SJSA1 (cell line): ENCODE measurements at places on chromosomes 3 and 15. TPM values are rescaled to one million over a fixed set of nuclear protein-coding genes. Genes with fewer than 3 reads are reported as not detected.

PTX3 gene
- 8.1 and 10.5 TPM in 2 replicates for total RNA-seq

DNA sequence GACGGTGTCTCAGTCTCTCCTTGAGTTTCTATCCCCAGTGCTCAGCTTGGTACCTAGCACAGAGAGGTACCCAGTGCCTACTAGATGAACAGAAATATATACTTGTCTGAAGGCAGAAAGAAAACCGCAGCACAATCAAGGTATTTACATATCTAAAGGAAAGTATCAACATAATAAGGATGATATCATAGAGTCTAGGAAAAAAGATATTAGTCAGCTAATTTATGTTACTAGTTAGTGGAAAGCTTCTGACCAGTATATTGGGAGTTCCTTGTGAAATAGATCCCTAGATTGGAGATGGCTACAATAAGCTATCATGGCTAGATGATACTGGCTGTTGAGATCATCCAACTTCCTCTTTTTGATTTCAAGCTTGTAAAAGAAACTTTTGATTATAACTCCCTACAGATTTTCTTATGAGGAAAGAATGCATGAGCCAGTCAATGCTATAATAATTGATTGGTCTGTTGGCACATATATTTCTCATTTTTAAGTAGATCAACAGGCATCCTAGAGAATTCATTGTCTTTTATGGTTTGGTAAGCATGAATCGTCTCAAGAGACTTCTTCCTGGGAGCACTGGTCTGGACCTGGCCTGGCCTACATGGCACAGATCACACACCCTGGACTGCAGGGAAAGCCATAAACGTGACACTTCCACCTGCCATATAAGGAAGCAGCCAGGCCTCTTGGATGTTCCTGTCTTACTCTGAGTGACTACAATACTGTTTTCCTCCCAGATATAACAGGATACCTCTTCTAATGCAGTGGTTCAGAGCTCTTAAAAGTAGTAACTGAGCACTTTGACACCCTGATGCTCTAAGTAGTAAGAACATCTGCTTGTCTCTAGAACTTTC lies 60.7 kb downstream of the IMPG2 start:
- no peaks in the 10 kb centered on the region for H3K36me3 ChIP-seq
- no peak for DNase-seq
- no peak overlapping the region for H3K4me3 ChIP-seq
- H3K27me3 ChIP-seq = no peaks in the 10 kb centered on the region
- no peaks in the 10 kb centered on the region for H3K4me1 ChIP-seq
- H3K27ac ChIP-seq = no peak overlapping the region

GRCh38 chr3:172317481-172317880 lies 130.8 kb downstream of the GHSR start:
- peaks cover 52% of the 10 kb centered on the region for H3K4me1 ChIP-seq
- no peaks in the 10 kb centered on the region for H3K27me3 ChIP-seq
- H3K4me3 ChIP-seq = no peak overlapping the region
- peaks cover 71% of the 10 kb centered on the region for H3K36me3 ChIP-seq

- H3K4me3 ChIP-seq = no peak overlapping the region
- no peaks in the 10 kb centered on the region for H3K27me3 ChIP-seq
- H3K27ac ChIP-seq = no peak overlapping the region
- H3K36me3 ChIP-seq = no peaks in the 10 kb centered on the region
These were observed 464.9 kb downstream of the MFSD1 start for GRCh38 chr3:159266779-159267178.

UPK1B gene
- total RNA-seq = 0.18 TPM in 1 of 2 replicates, not detected in the other

RPL39L gene
- 29.4 and 55.7 TPM in 2 replicates for total RNA-seq

GRCh38 chr15:33096134-33096533 lies 98.4 kb downstream of the FMN1 start:
- no peak overlapping the region for H3K4me3 ChIP-seq
- H3K4me1 ChIP-seq = peaks cover 34% of the 10 kb centered on the region
- no peaks in the 10 kb centered on the region for H3K36me3 ChIP-seq
- no peak overlapping the region for H3K27ac ChIP-seq

DNA sequence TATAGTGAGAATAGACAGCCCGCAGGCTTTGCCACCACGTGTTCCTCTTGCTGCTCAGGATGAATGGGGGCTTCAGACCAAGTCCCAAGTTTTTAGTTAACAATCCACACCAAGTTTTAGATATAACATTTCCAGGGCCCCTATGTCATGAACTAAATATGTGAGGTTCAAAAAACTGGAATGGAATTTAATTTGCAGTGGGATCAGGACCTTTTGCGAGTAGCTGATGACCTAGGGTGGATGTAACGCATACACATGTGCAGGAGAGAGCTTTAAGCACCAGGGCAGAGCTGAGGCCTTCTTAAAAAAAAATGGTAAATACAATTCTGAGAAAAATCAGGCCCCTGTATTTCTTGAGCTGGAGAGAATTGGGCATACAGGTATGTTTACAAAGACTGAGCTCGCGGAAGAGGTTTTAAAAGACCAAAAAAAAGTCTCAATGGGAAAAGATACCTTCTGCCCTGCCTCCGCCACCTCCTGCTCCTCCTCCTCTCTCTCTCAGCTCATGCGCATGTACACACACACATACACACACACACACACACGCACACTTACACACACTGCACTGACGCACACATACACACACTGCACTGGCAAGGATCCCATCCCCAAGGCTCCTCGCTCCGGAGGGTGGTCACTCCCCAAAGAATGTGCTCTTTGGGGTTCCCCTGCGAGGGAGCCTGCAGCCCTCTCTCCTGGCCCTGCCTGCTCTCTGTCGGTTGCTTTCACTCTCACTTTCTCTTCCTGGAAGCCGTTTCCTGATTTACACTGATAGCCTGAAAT lies 48.2 kb upstream of the IGF1R start:
- DNase-seq = peak; percentile 55
- H3K36me3 ChIP-seq = no peaks in the 10 kb centered on the region

GOLGA8G gene
- 0.25 TPM in 1 of 2 replicates, not detected in the other for total RNA-seq

DNA sequence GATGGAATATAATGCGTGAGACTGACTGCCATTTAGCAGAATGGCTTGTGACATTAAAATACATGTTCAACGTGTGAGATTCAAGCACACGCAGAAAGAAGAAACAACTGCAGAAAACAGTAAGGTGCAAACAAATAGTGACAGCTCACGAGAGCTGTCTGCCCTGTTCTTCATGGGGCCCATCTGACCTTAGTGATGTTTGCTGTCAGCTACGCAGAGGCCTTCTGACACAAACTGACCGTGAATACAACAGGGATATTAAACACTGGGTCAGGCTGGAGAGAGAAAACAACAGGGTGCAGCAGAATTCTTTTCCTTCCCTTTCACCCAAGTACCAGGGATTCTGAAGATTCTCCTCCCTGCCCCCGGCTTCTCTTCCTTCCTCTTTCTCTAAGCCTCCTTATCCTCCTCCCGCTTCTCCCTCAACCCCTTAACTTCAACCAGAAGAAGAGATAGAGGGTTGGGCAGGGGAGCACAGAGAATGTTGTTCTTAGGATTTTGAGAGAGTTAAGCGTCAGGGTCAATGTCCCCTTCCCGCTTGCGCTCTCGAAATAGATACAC lies 2.1 kb downstream of the TNFAIP8L3 start:
- H3K36me3 ChIP-seq = no peaks in the 10 kb centered on the region
- H3K4me1 ChIP-seq = peaks cover 6% of the 10 kb centered on the region
- no peak for DNase-seq
- H3K4me3 ChIP-seq = no peak overlapping the region
- H3K27me3 ChIP-seq = peaks cover 50% of the 10 kb centered on the region
- no peak overlapping the region for H3K27ac ChIP-seq

DNA sequence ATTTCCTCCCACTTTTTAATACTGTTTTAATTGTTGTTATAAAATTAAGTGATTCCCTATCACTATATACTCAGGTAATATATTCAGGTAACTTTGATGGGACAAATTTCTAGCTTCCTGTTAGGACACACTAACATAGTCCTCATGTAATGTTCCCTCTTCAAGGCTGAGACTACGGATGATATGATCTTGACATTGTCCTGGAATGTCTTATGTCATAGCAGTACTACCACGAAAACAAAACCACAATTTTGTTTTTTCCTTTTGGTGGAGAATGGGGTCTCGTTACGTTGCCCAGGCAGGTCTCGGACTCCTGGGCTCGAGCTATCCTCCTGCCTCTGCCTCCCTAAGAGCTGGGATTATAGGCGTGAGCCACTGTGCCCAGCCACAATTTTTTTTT lies 26.8 kb upstream of the IP6K2 start:
- H3K4me1 ChIP-seq = peaks cover 8% of the 10 kb centered on the region
- no peak overlapping the region for H3K4me3 ChIP-seq
- no peak overlapping the region for H3K27ac ChIP-seq
- no peaks in the 10 kb centered on the region for H3K27me3 ChIP-seq

- H3K36me3 ChIP-seq = no peaks in the 10 kb centered on the region
- H3K4me1 ChIP-seq = no peaks in the 10 kb centered on the region
- H3K27me3 ChIP-seq = no peaks in the 10 kb centered on the region
- no peak for DNase-seq
- H3K27ac ChIP-seq = no peak overlapping the region
These were observed 204.4 kb downstream of the OTOL1 start for GRCh38 chr3:161700998-161701397.

GRCh38 chr3:182710557-182711157 lies 82.6 kb upstream of the ATP11B start:
- H3K4me3 ChIP-seq = no peak overlapping the region
- H3K27ac ChIP-seq = no peak overlapping the region

GRCh38 chr3:111809186-111809585 lies 49.9 kb upstream of the PHLDB2 start:
- no peak overlapping the region for H3K4me3 ChIP-seq
- peaks cover 49% of the 10 kb centered on the region for H3K4me1 ChIP-seq
- peak; percentile 34 for DNase-seq
- no peaks in the 10 kb centered on the region for H3K36me3 ChIP-seq
- no peak overlapping the region for H3K27ac ChIP-seq

CMC1 gene
- 16.1 and 30.6 TPM in 2 replicates for total RNA-seq

GPR160 gene
- 0.89 TPM in 1 of 2 replicates, not detected in the other for total RNA-seq

- DNase-seq = no peak
- H3K4me1 ChIP-seq = no peaks in the 10 kb centered on the region
- no peak overlapping the region for H3K27ac ChIP-seq
- H3K36me3 ChIP-seq = no peaks in the 10 kb centered on the region
These were observed 83.3 kb downstream of the OCA2 start for GRCh38 chr15:28015855-28016254.

CGNL1 gene
- 3.2 and 3.8 TPM in 2 replicates for total RNA-seq

DNA sequence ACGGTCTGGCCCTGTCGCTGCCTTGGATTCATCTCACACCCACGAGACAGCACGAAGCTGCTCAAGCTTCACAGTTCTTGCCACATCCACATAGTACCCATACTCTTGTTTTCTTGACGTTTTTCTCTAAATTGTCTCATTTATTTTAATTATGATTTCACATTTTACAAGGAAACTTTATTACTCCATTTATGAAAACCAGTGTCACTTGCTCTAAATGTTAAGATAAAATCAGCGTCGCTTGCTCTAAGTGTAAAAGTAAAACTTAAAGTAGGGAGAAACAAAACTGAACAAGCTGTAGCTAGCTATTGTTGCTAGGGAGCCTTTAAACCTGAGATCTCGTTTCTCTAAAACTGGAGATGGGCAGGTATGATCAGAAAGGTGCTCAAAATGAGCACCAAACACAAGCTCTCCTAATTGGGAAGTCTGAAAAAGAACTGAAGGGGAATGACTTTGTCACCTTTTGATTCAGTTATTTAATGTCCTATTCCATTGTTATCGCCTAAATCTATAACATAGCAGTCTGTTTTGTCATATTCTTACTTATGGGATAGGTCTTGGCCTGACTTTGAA lies 680 bp downstream of the IFT122 start:
- H3K4me1 ChIP-seq = peaks cover 20% of the 10 kb centered on the region
- no peaks in the 10 kb centered on the region for H3K27me3 ChIP-seq
- peak overlapping the region; percentile 90 for H3K27ac ChIP-seq
- H3K4me3 ChIP-seq = peak overlapping the region; percentile 70
- H3K36me3 ChIP-seq = peaks cover 28% of the 10 kb centered on the region

DNA sequence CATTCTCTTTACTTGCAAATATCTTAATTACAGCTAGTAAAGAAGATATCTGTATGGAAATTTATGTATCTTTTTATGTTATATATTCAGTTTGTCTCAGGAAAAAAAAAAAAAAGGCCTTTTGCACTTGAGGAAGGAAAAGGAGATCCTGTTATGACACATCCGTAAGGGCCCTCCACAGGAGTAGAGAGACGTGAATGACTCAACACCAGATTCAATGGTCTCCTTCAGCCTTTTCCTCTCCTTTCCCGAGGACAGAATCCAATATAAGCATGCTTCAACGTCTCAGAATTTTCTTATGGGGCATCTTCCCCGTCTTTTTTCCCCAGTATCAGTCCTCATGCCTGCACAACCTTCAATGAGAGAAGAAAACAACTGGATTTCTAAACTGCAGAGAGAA lies 340.3 kb downstream of the NTRK3 start:
- H3K36me3 ChIP-seq = no peaks in the 10 kb centered on the region
- no peak overlapping the region for H3K4me3 ChIP-seq
- DNase-seq = no peak
- H3K4me1 ChIP-seq = no peaks in the 10 kb centered on the region

DNA sequence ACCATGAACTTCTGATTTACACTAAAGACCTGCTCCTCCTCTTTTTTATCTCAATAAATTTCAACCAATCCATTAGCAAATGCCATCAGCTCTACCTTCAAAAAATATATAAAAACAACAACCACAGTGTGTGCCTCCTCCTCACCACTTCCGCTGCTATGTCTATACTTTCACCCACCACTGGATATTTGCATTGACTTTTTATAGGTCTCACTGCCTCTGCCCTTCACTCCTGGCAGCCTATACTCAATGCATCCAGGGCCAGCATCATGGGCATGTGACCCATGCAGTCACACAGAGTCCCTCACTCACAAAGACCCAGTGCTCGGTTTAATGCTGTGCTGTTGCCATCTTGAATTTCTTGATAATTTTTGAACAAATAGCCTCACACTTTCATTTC lies 53.5 kb upstream of the CCDC54 start:
- no peak for DNase-seq
- H3K4me1 ChIP-seq = no peaks in the 10 kb centered on the region
- H3K4me3 ChIP-seq = no peak overlapping the region
- no peaks in the 10 kb centered on the region for H3K27me3 ChIP-seq
- no peak overlapping the region for H3K27ac ChIP-seq
- no peaks in the 10 kb centered on the region for H3K36me3 ChIP-seq

APBA2 gene
- 51.9 and 53.3 TPM in 2 replicates for total RNA-seq

- peak; percentile 22 for DNase-seq
- no peaks in the 10 kb centered on the region for H3K27me3 ChIP-seq
- H3K27ac ChIP-seq = no peak overlapping the region
- no peaks in the 10 kb centered on the region for H3K36me3 ChIP-seq
- H3K4me1 ChIP-seq = no peaks in the 10 kb centered on the region
These were observed 221.3 kb upstream of the LYSMD4 start for GRCh38 chr15:99954361-99955180.

FAM227B gene
- 3.3 and 7.1 TPM in 2 replicates for total RNA-seq

DNA sequence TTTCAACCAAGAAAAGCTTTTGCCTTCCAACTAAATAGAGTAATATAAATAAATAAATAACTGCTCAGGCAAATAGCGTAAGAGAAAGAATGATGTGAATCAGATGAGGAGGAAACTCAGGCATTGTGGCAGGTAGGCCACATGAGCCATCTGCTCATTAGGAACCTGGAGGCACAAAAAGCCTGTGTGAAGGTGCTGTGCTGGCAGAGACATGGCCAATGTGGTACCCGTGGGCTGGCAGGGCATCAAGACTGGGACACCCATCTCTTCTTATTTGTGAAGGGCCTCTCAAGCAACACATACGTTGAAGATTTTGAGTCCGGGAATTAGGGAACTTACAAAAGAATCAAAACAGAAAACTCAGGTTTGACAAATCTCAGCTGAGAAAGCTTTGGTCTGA lies 9.5 kb downstream of the ANKRD34C start:
- H3K27ac ChIP-seq = no peak overlapping the region
- no peak overlapping the region for H3K4me3 ChIP-seq

SLC22A14 gene
- not detected in 2 replicates for total RNA-seq

PTPN9 gene
- total RNA-seq = 23.5 and 35.1 TPM in 2 replicates
